Retina (tissue), 1 donor: ENCODE measurements at places on chromosomes 5 and 9.

DNA sequence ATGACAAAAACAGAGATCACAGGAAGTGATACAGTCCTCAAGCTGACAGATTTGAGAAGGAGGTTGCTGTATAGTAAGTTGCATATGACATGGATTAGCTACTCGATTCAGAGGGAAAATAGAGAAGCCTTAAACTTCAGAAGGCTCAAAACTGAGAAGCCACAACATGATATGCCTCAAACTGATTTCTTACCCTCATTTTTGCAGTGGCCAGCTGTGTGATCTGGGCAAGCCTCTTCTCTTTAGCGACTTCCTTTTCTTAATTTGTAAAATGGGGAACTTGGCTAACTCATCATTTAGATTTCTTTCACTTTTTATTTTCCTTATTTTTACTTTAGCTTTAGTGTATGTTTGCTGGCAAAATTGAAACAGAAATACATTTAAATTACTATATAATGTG, 421.1 kb downstream of the KIF4B start:
- DNase-seq: no peak

DNA sequence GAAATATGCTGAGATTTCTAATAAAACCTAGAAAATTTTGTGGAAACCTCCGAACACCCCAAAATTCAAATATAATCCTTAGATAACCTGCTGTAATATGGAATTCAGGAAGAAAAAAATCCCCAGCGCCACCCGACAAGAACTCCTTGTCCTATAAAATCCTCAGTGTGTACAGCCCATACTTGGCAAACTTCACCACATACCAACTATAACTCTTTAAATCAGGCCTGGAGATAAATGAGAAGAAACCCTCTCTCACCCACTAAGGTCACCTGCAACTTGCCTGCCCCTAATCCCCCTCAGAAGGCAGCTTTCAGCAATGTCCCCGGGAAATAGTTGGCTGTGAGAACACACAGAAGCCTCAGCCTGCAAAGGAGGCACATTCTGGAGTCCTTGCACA, 90.5 kb downstream of the SH3TC2 start:
- DNase-seq: no peak

DNA sequence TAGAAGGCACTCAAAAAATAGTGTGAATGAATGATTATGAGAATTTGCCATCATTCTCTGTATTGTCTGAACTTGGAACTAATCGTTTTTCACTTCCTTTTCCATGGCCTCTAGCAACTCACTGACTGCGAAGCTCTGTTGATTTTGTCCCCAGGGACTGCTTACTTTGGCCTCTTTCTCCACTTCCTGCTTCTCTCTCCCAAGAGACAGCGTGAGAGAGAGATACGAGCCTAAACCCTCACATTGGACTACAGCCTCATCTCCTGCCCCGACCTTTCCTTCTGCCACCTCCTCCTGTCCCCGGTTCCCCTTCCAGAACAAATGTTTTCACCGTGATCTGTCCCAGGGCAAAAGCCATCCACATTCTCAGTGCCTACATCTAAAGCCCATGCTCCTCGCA, 300.8 kb upstream of the PANK3 start:
- no peak for DNase-seq

GRCh38 chr9:87004016-87004415, 56.7 kb upstream of the GAS1 start:
- DNase-seq: no peak

GRCh38 chr9:111386386-111386785, 56.4 kb upstream of the OR2K2 start:
- DNase-seq: no peak
